ENCODE measurements at places on chromosomes 7 and 10.
A peak's percentile ranks its signal among the peaks of the same experiment; 100 is the strongest.

- no peaks in the 10 kb centered on the region for H3K27me3 ChIP-seq
- peaks cover 96% of the 10 kb centered on the region for H3K4me1 ChIP-seq
- peak; percentile 15 for DNase-seq
- peaks cover 13% of the 10 kb centered on the region for H3K36me3 ChIP-seq
Observed at GRCh38 chr10:104331208-104331838, 6.9 kb downstream of the ITPRIP start.

DNA sequence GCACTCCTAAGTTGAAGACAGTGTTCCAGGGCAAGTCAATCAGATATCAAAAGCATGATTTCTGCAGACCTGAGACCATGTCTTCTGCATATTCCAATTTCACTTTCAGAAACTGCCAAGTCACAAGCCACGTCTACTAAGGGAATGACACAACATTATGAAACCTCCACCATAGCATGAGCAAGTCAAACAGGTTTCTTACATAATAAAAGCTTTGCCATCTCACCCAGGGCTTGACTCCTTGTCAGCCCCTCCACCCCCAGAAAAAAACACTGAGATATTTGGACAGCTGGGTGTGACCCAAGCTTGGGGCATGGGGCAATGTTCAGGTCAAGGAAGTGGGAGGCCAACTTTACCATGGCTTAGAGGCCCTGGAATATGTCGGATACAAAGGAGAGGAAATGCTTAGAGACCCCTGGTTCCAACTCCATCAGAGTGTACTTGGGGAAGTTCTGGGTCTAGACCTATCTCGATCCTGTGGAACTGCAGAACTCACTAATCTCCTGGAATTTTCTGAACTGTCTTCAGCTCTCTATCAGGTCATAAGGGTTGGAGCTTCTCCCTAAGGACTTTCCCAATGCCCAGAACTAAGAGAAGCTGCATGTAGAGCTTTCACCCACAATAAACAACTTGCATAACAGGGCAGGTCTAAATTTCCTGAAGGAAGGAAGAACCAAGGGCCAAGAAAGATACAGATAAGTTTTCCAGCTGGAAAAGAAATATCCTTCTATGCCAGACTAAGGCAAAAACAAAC, 80.6 kb upstream of the NAMPT start:
- DNase-seq = no peak
- no peak overlapping the region for H3K4me3 ChIP-seq
- no peaks in the 10 kb centered on the region for H3K4me1 ChIP-seq
- H3K36me3 ChIP-seq = no peaks in the 10 kb centered on the region
- H3K27ac ChIP-seq = no peak overlapping the region
- no peaks in the 10 kb centered on the region for H3K27me3 ChIP-seq

DNA sequence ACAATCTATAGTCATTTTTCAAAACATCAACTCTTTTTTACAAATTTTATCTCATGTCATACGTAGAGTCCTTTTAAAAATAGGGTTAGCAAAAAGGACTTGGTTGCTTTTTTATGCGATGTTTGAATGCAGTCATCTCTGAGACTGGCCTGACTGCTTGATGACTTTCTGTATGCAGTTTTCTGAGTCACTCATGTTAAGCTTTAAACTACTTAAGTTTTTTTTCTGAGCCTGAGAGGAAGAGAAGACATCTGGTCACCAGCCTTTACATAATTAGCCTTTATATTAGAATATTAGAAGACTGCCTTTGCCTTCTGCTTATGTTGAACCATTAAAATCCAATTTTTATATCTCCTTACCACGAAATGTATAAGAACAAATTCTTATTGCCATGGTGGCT, 834.4 kb upstream of the MBL2 start:
- no peaks in the 10 kb centered on the region for H3K4me1 ChIP-seq
- no peak overlapping the region for H3K27ac ChIP-seq
- H3K36me3 ChIP-seq = no peaks in the 10 kb centered on the region
- H3K4me3 ChIP-seq = no peak overlapping the region

DNA sequence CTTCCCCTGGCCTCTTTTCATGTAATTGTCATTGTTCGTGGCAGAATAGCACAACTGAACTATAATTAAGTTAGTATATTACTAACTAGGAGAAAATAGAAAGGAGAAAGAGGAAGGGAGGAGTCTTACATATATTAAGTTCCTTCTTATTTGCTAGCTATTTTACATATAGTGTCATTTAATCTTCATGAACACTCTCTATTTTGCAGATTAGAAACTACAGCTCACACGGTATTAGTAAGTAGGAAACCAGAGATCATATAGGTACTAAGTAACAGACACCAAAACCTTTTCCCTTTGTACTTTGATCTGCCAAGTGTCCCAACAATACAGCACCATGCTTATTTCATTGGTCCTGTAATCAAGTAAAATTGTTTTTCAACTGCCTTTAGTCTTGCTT, 202.4 kb upstream of the HPS1 start:
- H3K36me3 ChIP-seq = no peaks in the 10 kb centered on the region
- H3K4me1 ChIP-seq = no peaks in the 10 kb centered on the region
- H3K27me3 ChIP-seq = peaks cover 10% of the 10 kb centered on the region
- no peak for DNase-seq
- no peak overlapping the region for H3K27ac ChIP-seq

DNA sequence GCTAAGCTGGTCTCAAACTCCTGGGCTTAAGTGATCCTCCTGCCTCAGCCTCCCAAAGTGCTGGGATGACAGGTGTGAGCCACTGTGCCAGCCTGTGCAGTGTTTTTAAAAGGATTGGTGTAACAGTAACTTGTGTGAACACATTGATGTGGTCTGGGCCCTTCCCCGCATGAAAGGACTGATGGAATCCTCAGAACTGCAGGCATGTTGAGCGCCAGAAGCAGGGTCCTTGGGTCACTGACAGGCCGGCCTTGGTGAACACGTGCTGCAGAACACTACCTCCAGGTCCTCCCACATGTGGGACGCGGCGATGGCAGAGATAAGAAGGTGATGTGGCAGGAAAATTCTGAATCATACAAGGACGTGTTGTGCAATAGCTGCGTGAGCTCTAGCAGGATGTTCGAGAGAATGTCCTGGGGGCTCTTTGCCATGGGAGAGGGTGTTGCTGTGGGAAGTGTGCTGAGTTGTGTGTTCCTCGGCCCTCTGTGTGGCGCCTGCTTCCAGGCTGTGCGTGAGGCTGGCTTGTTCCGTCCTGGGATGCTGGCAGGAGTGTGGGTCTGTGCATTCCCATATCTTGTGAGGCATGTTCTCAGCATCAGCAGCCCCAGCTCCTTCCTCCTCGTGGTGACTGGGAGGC, 68.2 kb downstream of the DNAJB6 start:
- H3K36me3 ChIP-seq = peaks cover 2% of the 10 kb centered on the region
- DNase-seq = no peak
- peaks cover 24% of the 10 kb centered on the region for H3K4me1 ChIP-seq

DNA sequence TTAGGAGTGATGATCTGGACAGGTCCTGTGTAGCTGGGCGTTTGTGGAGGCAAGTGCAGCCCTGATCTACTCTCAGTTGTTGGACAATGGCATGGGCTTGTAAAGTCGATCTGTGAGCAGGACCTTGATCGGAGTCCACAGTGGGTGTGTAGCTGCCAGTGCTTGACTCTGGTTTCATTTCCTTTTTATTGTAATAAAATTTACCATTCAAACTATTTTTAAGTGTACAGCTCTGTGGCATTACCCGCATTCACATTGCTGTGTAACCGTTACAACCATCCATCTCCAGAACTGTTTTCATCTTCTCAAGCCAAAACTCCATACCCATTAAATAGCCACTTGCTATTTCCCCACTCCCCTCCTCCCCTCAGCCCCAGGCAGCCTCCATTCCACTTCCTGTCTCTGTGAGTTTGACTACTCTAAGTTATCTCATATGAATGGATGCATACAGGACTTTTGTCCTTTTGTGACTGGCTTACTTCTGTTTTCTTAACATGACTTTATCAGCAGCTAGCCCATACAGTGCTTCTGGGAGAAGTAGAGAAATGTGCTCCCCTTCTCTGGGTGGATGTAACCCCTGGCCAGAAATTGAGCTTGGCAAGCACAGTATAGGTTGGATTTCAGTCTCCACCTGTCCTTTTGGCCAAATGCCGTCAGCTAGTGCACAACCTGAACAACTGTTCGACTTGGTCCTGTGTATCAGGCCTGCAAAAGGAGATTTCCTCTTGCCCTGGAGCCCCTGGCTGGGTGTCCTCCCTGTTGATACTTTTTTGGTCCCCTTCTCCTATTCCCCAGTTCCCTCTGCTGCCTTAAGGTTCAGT, 180.0 kb downstream of the LRMDA start:
- DNase-seq = no peak
- no peaks in the 10 kb centered on the region for H3K27me3 ChIP-seq
- no peaks in the 10 kb centered on the region for H3K36me3 ChIP-seq
- H3K27ac ChIP-seq = no peak overlapping the region

- no peaks in the 10 kb centered on the region for H3K27me3 ChIP-seq
- DNase-seq = no peak
- H3K27ac ChIP-seq = no peak overlapping the region
- no peaks in the 10 kb centered on the region for H3K36me3 ChIP-seq
- H3K4me3 ChIP-seq = no peak overlapping the region
Observed at GRCh38 chr7:52163311-52163710, 846.7 kb upstream of the COBL start.

DNA sequence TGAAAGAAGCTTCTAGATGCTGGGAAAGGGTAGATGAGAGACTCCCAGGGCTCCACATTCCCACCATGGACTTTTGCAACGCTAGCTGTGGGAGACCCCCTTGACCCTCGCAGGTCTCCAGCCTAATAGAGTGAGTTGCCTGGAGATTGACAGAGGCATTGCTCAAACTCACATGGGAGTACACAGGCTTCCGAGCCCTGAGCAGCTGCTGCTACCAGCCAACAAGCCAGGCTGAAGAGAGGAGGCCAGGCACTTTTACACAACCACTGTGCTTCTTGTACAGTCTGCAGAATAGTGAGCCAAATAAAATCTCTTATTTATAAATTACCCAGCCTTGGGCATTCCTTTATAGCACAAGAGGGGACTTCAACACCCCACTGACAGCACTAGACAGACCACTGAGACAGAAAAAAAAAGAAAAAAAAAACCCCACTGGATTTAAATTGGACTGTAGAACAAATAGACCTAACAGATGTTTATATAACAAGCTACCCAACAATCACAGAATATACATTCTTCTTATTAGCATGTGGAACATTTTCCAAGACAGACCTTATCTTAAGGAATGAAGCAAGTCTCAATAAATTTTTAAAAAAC, 146.2 kb downstream of the ZFAND4 start:
- H3K27ac ChIP-seq = no peak overlapping the region
- H3K36me3 ChIP-seq = peaks cover 3% of the 10 kb centered on the region
- H3K4me1 ChIP-seq = no peaks in the 10 kb centered on the region
- DNase-seq = no peak
- no peaks in the 10 kb centered on the region for H3K27me3 ChIP-seq

DNA sequence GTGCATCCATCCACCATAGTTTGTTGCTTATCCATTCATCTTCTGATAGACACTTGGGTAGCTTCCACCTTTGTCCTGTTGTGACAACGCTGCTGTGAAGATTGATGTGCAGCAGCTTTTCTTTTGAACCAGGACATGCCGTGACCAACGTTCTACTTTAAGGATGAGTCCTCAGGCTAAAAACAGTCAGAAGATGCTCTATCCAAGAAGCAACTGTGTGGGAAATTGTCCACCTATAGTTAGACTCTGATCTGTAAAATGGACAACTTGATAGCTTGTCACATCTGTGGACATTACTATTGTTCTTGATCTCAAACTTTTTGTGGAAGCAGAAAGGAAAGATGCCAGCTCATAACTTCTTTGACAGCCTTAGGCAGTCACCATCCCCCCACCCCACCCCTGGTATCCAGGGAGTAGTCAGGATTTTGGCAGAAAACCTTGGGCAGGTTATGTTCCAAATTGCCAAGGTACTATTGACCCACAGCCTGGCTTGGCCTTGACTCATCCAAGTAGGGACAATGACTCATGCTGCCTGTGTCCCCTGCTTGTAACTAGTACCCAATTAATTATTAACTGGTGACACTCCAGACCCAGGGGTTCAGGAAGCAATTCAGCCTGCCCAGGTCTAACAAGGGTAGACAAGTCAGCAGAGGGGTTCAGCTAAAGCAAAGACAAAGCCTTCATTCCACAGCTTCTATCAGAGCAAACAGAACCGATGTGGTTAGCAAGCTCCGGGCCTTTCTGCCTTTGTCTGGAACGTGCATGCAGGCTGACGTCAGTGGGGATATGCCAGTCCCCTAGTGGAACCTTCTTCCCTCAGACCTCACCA, 99.6 kb upstream of the ANLN start:
- no peak for DNase-seq
- no peaks in the 10 kb centered on the region for H3K36me3 ChIP-seq
- H3K4me1 ChIP-seq = peaks cover 45% of the 10 kb centered on the region
- no peak overlapping the region for H3K27ac ChIP-seq
- no peaks in the 10 kb centered on the region for H3K27me3 ChIP-seq
- no peak overlapping the region for H3K4me3 ChIP-seq

- H3K36me3 ChIP-seq = no peaks in the 10 kb centered on the region
- H3K27me3 ChIP-seq = no peaks in the 10 kb centered on the region
- peak overlapping the region; percentile 84 for H3K4me3 ChIP-seq
- peak overlapping the region; percentile 96 for H3K27ac ChIP-seq
Observed at GRCh38 chr10:102120991-102121738, 997 bp upstream of the LDB1 start.

GRCh38 chr10:42809676-42810075, 27.1 kb downstream of the BMS1 start:
- H3K27ac ChIP-seq = no peak overlapping the region
- H3K36me3 ChIP-seq = peaks cover 31% of the 10 kb centered on the region
- no peaks in the 10 kb centered on the region for H3K27me3 ChIP-seq
- no peak for DNase-seq
- no peaks in the 10 kb centered on the region for H3K4me1 ChIP-seq

DNA sequence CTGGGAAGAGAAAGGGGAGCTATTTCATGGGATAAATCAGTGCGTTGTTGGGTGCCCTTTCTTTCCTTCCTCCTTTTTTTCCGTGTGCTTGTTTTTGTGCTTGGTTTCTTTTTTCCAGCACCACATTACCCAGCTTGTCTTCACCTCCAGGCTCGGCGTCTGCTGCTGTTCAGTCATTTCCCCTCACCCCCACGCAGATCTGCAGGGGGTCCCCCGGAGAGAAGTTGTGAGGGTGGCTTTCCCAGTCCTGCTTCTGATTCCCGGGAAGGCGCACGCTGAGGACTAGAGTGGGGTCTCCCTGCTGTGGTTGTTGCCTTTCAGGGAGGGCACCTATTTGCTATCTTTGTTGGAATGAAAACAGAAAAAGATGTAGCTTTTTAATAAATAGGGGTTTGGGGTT, 1.6 kb downstream of the CAMK1D start:
- H3K4me3 ChIP-seq = peak overlapping the region; percentile 76
- H3K27ac ChIP-seq = peak overlapping the region; percentile 61
- H3K4me1 ChIP-seq = peaks cover 18% of the 10 kb centered on the region

- DNase-seq = no peak
- no peaks in the 10 kb centered on the region for H3K4me1 ChIP-seq
- H3K36me3 ChIP-seq = no peaks in the 10 kb centered on the region
Observed at GRCh38 chr10:15267496-15267895, 99.0 kb upstream of the NMT2 start.

GRCh38 chr7:3861941-3862340, 560.9 kb downstream of the SDK1 start:
- no peak overlapping the region for H3K4me3 ChIP-seq
- H3K27me3 ChIP-seq = no peaks in the 10 kb centered on the region
- no peaks in the 10 kb centered on the region for H3K4me1 ChIP-seq
